ENCODE measurements at places on chromosomes 6 and 20.

DNA sequence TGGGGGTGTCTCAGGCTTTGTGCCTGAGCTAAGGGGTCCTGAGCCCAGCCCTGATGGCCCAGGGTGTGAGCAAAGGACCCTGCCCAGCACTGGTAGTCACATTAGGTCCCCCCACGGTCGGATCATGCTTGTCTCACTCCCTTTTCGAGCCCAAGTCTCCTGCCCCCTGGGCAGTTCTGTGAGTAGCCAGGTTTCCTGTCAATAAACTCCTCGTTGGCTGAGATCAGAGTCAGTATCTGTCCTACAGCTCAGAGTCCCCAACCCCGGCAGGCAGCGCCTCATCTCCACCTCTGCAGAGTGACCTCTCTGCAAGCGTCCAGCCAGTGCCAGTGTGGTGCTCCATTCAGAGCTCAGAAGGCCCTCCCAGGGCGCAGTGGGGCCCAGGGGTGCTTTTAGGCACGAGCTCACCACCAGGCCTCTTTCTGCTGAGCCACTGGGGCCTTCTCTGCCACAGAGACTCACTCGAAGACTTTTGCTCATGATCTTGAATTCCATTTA is 93.7 kb upstream of the PMEPA1 start:
- no peak for DNase-seq

- DNase-seq, result no peak
Observed at GRCh38 chr6:131960371-131961133, 9.4 kb upstream of the CCN2 start.

- no peak for DNase-seq
Observed at GRCh38 chr20:6686171-6686570, 81.3 kb upstream of the BMP2 start.

GRCh38 chr20:14521436-14521835 is 184.0 kb upstream of the FLRT3 start:
- no peak for DNase-seq

GRCh38 chr6:13099771-13100170 is 228.6 kb downstream of the TBC1D7 start:
- DNase-seq, result no peak

DNA sequence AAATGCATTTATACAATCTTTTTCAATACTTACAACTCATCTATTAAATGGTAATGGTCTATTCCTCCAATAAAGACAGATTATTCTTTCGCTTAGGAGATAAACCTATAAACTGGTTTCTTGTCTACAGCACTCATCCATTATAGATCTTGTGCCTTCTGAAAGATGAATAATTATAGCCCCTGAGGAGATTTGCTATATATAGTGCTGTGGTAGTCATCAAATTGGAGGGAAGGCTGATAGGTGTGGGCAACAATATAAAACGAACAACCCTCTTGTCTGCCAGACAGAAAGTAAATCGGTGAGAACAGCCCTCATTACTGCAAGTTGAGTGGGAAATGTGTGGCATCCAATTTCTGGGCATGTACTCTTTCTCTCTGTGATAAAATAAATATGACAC is 292.5 kb upstream of the CNR1 start:
- DNase-seq, result no peak

DNA sequence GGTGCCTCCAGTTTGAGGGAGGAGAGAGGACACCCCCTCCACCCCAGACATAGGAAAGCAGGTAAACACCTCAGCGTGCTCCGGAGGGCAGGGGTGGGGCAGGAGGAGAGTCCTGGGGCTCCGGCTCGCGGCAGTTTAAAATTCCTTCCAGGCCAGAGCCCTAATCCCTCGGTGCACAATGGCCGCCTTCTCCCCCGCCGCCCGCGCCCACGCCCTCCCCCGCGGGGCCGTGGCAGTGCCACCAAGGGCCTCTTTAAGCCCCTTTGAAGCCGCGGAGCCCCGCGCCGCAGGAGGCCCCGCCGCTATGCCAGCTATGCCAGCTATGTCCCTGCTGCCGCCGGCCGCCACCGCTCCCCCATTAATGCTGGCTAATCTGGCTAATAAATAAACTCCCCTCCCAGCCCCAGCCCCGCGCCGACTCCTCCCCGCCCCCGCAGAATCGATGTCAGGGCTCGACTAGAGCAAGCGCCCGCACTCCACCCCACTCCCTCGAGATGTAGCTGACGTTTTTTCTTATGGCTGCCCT is 125.1 kb downstream of the MRPL14 start:
- no peak for DNase-seq

- no peak for DNase-seq
Observed at GRCh38 chr6:56671651-56672461, 29.2 kb upstream of the DST start.

GRCh38 chr20:16707674-16708073 is 22.2 kb upstream of the SNRPB2 start:
- no peak for DNase-seq

GRCh38 chr6:5125152-5126006 is 40.2 kb downstream of the PPP1R3G start:
- DNase-seq, result no peak

Measured in CD4-positive, alpha-beta T cell treated with Interferon gamma for 1 hour (primary cell).